IMR-90 (cell line): ENCODE measurements at places on chromosomes 2 and 18.

DNA sequence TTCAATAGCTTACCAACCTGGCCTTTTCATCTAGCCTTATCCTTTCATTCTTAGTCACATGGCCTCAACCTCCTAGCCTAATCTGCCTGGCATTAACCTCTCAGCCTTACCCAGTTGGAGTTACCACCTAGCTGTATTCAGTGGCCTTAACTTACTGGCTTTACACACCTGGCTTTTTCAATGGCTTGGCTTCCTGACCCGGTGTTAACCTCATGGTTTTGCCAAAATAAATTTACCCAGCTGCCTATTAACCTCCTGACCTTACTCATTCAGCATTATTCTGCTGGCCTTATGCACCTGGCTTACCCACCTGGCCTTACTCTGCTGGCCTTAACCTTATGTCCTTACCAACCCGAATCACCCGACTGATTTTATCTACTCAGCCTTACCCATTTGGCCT is 135.5 kb upstream of the ZSWIM2 start:
- no peak for DNase-seq
- no peaks in the 10 kb centered on the region for H3K27me3 ChIP-seq
- no peak overlapping the region for H3K4me3 ChIP-seq
- H3K36me3 ChIP-seq, result no peaks in the 10 kb centered on the region
- no peak overlapping the region for H3K27ac ChIP-seq

DNA sequence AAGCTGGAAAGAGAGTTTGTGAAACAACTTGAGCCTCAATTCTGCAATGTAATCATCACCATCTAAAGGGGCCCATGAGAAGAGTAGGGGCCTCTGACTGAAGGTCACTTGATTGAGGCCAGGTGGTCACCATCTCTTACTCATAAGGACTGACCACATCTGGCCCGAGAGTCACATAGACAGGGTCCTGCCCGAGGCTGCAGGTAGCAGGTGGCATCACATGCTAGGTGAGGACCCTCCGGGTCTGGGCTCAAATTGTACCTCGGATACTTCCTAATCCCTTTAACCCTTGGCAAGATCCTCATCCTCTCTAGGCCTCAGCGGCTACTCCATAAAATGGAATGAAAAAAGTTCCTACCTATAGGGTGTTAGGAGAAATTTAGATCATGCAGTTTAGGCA is 16.7 kb downstream of the FHL2 start:
- H3K27ac ChIP-seq, result peak overlapping the region; percentile 51; the same call in 1 of the 2 replicates
- H3K4me1 ChIP-seq, result peaks cover 49% of the 10 kb centered on the region
- H3K4me3 ChIP-seq, result no peak overlapping the region
- H3K27me3 ChIP-seq, result no peaks in the 10 kb centered on the region
- DNase-seq, result no peak
- peaks cover 86% of the 10 kb centered on the region for H3K36me3 ChIP-seq

DNA sequence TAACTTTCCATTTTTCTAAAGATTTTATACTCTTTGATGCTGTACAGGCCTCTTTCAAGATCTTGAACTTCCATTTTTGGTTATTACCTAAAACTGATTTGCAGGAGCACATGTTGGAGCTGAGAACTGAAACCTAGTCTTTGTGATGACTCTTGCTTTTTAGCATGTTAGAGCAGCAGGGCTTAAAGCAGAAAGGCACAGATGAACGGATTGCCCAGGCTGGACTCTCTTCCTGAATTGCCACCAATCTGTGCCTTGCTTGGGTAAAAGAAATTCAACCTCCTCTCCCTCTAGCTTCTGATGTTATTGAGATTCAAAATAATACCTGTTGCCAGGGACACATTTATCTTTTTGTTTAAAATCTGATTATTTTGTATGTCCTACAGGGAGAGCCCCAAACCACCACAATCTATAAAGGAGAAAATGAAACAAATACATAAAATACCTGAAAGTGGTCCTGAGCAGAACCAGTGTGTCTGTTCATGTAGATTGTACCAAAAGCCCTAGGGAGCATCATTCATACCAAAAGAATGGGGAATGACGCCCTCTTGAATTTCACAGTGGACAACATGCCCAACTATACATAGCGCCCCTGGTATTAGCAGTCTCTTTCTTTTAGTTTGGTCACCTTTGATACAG is 277.0 kb upstream of the MAP2 start:
- H3K4me3 ChIP-seq, result no peak overlapping the region
- no peak for DNase-seq
- H3K27me3 ChIP-seq, result no peaks in the 10 kb centered on the region
- H3K36me3 ChIP-seq, result no peaks in the 10 kb centered on the region

DNA sequence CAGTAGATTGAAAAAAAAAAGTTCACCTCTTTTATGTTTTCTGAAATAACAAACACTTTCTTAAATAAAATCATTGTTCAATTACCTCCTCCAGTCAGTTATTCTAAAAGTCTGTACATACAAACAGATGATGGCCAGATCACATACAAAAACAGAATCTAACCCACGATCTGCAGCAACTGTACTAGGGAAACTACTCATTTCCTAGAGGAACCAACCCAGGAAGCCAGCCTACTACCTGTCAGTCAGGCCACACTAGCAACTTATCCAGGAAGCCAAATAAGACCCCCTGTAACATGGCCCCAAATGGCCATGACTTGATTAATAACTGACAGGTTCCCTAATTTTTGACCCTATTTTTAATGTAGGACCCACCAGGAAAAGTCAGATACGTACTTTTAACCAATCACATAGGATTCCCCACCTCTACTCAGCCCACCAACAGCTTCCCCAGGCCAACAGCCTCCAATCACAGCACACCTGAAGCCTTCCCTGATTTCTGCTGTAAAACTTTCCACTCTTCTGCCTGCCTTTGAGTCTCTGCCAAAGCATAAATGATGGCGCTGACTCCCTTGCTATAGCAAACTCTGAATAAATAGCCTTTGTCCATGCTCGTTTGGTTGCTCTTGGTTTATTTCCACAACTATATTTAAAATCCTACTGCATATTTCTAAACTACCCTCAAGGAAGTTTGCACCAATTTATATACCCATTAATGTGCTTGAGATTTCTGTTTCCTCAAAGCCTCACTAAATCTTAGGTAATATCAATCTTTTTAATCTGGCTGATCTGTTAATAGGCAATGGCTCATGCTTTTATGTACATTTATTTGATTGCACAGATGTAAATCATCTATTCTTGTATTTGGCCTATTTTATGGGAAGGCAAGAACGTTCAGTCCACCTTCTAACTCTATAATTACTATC is 486.4 kb downstream of the FBXO15 start:
- DNase-seq, result no peak
- H3K27ac ChIP-seq, result no peak overlapping the region
- no peaks in the 10 kb centered on the region for H3K36me3 ChIP-seq
- no peaks in the 10 kb centered on the region for H3K27me3 ChIP-seq

DNA sequence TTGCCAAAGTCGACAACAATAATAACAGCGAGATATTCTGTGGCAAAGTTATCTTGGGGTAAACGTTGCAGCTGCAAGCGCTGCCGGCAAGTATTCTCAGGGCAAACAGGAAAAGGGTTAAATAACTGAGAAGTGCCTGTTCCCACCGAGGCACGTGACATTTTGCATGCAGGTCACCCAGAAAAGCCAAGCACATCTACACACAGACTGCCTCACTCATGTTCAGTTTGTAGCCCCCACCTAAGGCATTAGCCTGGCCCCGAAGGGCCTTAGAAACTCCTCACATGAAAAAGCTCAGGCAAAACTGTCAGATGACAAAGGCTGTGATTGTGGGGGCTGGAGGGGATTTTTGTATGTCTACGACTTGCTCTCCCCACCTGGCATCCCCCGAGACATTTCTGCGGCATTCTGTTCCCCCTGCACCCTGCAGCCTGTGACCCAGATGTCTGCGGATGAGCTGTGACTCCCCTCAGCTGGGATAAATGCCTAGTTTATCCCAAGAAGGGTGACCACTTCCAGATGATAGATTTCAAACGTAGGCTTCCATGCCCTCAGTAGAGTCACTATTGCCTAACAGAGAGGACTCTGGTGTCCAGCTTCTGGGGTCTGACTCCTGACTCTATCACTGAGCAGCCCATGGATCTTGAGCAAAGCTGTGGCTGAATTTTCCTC is 215.2 kb upstream of the SIX2 start:
- H3K4me1 ChIP-seq, result no peaks in the 10 kb centered on the region
- DNase-seq, result no peak
- H3K27me3 ChIP-seq, result peaks cover 45% of the 10 kb centered on the region
- H3K27ac ChIP-seq, result no peak overlapping the region
- no peak overlapping the region for H3K4me3 ChIP-seq
- H3K36me3 ChIP-seq, result no peaks in the 10 kb centered on the region

DNA sequence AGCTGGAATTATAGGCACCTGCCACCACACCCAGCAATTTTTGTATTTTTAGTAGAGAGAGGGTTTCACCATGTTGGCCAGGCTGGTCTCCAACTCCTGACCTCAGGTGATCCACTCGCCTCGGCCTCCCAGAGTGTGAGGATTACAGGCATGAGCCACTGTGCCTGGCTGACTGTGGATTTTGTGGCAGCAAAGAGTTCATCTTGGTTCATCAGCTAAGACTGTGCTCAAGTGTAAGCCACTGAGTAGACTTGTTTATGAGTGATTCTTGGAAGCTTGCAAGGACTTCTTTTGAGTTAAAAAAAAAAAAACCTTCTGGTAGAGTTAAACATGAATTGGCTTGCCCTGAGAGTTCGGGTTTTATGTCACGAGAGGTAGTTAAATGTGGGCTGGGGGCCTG is 34.7 kb downstream of the CD8B start:
- DNase-seq, result no peak
- peaks cover 21% of the 10 kb centered on the region for H3K27me3 ChIP-seq
- H3K36me3 ChIP-seq, result no peaks in the 10 kb centered on the region
- no peak overlapping the region for H3K4me3 ChIP-seq
- no peaks in the 10 kb centered on the region for H3K4me1 ChIP-seq

- no peak overlapping the region for H3K27ac ChIP-seq
- no peak overlapping the region for H3K4me3 ChIP-seq
- DNase-seq, result no peak
- no peaks in the 10 kb centered on the region for H3K27me3 ChIP-seq
- H3K36me3 ChIP-seq, result no peaks in the 10 kb centered on the region
Observed at GRCh38 chr2:232104076-232104646, 142.6 kb downstream of the DIS3L2 start.

DNA sequence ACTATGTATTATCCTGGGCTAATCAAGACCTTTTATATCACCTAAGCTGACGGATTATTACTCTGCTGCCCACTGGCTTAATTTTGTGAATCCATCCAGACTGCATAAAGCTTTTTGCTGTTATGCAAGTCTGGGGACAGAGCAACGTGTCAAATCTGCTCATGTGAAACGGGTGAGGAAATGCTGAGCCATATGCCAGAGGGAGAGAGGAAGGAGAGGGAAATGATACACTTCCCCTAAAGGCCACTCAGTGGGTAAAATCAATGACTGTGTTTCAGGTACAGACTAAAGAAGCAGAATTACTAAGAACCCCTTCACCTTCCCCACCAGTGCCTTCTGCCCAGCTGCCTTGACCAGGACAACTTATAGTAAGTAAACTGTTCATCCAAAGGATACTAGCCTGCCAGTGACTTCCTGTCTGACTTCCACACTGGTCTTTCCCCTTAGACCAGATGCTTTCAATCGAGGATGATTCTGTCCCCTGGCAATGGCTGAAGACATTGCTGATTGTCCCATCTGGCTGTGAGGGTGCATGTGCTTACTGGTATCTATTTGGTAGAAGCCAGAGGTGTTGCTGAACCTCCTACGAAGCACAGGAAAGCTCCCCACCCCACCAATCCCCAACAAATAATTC is 43.0 kb downstream of the STAT1 start:
- no peaks in the 10 kb centered on the region for H3K27me3 ChIP-seq
- no peak overlapping the region for H3K27ac ChIP-seq
- peaks cover 43% of the 10 kb centered on the region for H3K36me3 ChIP-seq

- no peaks in the 10 kb centered on the region for H3K36me3 ChIP-seq
- H3K4me3 ChIP-seq, result peak overlapping the region; percentile 58
- peak; percentile 78 for DNase-seq
- no peaks in the 10 kb centered on the region; the same call in 1 of the 2 replicates for H3K4me1 ChIP-seq
Observed at GRCh38 chr2:203533676-203534591, 1.2 kb downstream of the RAPH1 start.

GRCh38 chr2:178125125-178125524 is 12.9 kb downstream of the RBM45 start:
- H3K36me3 ChIP-seq, result peaks cover 8% of the 10 kb centered on the region
- no peak overlapping the region for H3K27ac ChIP-seq
- H3K4me1 ChIP-seq, result peaks cover 5% of the 10 kb centered on the region
- H3K27me3 ChIP-seq, result no peaks in the 10 kb centered on the region
- H3K4me3 ChIP-seq, result no peak overlapping the region

DNA sequence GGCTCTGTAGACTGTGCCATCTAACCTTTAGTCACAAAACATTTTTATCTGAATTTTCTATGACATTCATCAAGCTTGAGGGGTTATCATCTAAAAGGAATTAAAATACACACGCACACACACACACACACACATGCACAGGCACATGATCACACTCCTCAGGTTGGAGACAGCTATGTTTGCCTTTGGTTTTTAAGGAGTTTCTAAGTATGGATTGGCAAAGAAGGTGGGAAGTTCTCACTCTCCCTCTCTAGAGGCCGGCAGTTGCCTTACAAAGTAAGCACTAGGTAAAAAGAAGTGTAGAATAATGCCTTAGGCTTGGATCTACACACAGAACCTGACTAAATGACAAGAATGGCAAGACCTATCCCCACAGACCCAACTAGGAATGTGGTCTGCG is 437.1 kb downstream of the ZEB2 start:
- DNase-seq, result no peak
- H3K4me3 ChIP-seq, result no peak overlapping the region
- no peaks in the 10 kb centered on the region for H3K27me3 ChIP-seq
- H3K36me3 ChIP-seq, result no peaks in the 10 kb centered on the region
- peaks cover 20% of the 10 kb centered on the region; the same call in 1 of the 2 replicates for H3K4me1 ChIP-seq

DNA sequence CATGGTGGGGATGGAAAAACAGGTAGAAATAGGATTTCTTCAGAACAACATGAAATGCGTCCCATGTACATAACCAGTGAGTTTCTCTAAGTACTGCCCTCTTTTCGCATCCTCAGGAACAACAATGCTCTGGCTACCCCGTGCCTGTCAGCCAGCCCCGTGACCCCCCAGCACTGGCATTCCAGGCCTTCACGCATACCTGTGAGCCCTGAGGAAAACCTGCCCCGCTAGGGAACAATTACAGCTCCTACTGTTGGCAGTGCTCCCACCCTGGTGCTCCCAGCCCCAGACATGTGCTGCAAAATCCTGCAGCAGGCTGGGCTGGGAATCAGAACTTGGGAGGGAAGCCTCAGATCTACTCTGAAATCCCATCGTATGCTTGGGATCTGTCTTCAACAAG is 9.1 kb downstream of the SMAD7 start:
- no peaks in the 10 kb centered on the region for H3K27me3 ChIP-seq
- H3K27ac ChIP-seq, result peak overlapping the region; percentile 42
- peaks cover 64% of the 10 kb centered on the region for H3K4me1 ChIP-seq
